ENCODE measurements at places on chromosomes 5 and 9. TPM values are rescaled to one million over a fixed set of nuclear protein-coding genes. Genes with fewer than 3 reads are reported as not detected.

DNA sequence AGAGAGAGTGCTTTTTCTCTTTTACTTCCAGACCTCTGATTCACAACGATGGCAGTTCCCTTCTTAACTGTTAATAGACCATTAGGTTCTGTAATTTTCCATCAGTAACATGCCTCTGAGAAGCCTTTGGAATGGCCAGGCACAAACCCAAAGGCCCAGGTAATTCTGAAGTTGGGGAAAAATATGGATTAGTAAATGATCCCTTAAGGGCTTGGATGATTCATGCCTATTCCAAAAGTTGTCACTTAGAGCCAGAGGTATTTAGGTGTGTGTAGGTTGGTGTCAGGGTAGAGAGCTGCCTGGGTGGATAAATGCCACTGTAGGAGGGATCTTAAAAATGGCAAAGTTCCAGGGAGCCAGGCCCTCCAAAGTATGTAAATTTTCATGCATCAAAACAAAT, 228.8 kb downstream of the PLK2 start:
- no peak for DNase-seq

GRCh38 chr5:79042188-79042587, 27.3 kb downstream of the DMGDH start:
- no peak for DNase-seq

DNA sequence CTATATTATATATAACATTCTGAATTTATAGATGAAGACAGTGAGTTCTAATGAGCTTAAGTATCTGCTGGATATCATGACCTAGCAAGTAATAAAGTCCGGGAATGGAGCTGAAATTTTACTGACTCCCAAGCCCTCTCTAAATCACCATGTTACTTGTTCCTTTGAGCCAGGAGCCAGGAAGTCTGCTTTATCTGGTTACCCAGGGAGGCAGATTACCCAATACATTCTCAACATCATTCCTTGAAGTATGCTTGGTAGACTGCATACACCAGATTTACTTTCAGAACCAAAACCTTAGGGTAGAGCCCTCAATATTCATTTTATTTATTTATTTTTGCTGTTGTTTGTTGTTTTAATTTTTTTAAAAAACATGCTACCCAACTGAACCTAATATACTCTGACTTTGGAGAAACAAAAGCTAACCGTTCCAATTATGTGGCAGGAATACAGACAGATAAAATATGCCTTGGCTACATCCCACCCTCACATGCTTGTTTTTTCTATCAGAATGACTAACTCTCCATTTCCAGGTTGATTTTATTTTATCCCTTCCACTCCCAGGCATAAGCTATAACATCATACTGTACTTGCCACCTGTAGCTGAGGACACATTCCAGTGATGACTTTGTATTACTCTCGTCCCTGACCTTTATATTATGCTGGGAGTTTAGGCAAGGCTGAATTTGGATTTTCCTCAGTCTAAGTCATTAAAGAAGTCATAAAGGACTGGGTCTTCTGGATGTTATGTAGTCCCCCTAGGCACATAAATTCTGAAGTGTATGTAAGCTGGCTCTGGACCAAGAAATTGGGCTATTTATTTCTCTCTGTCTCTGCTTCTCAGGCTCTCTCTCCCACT, 82.0 kb downstream of the YIPF5 start:
- no peak for DNase-seq

DNA sequence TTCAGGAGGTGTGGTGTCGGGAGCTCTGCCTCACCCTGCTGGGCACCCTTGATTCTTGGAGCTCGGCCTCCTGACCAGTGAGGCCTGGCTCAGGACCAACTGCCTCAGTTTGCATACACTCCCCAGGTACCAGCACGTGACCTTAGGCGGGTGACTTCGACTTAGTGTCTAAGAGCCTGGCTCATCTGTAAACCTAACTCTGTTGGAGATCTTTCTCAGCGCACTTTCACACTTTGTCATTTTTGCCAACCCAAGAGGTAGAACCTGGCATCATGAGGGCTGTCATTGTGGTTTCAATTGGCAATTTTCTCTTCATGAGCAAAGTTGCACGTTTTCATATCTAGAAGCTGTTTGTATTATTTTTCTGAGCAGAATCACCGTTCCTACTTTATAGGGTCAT, 13.4 kb upstream of the WNK2 start:
- no peak for DNase-seq

GRCh38 chr5:65790371-65791163, 68.6 kb downstream of the NLN start:
- DNase-seq: no peak

DNA sequence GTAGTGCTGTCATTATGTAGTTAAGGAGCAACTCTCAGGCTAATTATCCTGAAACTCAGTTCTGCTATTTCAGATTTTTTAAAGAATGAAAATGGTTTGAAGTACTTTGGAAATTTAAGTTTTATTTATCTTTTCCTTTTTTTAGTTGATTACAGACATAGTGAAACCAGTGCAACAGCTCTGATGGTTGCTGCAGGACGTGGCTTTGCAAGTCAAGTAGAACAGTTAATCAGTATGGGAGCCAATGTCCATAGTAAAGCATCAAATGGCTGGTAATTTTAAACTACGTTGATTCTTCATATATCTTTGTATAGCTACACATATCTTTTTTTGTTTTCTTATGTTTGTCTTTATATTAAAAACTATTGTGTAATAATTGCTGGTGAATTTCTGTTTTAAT, 34.9 kb downstream of the YTHDC2 start:
- no peak for DNase-seq

DNA sequence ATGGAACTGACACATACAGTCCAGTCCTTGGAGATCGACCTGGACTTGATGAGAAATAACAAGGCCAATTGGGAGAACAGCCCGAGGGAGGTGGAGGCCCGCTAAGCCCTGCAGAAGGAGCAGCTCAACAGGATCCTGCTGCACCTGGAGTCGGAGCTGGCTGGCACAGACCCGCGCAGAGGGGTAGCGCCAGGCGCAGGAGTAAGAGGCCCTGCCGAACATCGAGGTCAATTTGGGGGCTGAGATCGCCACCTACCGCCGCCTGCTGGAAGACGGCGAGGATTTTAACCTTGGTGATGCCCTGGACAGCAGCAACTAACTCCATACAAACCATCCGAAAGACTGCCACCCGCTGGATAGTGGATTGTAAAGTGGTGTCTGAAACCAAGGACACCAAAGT, 1610.1 kb upstream of the ACO1 start:
- DNase-seq: no peak

GRCh38 chr9:129648092-129648763, 6.3 kb upstream of the ASB6 start:
- no peak for DNase-seq

- DNase-seq: peak; percentile 47
These were observed 62.3 kb downstream of the CXXC5 start for GRCh38 chr5:139710319-139711066.

GRCh38 chr9:91766315-91767069, 183.5 kb downstream of the ROR2 start:
- no peak for DNase-seq

GRCh38 chr9:88690628-88691027, 155.7 kb downstream of the NXNL2 start:
- no peak for DNase-seq

GRCh38 chr5:178287791-178288105, 55.1 kb upstream of the PHYKPL start:
- DNase-seq: no peak

Gene C9orf50
- polyA plus RNA-seq: not detected

Gene DELE1
- polyA plus RNA-seq: 41.2 TPM

Gene OBP2A
- polyA plus RNA-seq: not detected

All from A549 (cell line).